ENCODE measurements at places on chromosomes 11 and 22.

GRCh38 chr22:25053153-25053805 is 100.8 kb downstream of the KIAA1671 start:
- DNase-seq: no peak

DNA sequence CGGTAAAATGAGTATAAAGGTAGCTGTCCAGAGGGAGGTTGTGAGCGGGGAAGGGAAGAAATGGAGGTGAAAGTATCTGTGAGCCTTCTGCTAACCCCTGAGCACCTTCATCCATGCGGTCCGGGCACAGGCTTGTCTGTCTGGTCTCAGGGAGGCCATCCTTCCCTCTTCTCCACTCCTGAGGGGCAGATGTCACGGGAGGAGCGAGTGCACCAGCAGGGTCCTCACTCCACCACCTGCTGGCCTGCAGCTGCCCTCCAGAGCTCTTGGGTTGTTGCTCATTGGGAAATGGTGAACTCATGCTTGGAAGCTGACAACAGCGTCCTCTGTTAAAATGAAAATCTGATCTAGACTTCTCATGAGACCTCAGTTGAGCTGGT is 33.8 kb upstream of the WNT11 start:
- no peak for DNase-seq

- DNase-seq: no peak
Observed at GRCh38 chr11:117704395-117705100, 92.5 kb downstream of the DSCAML1 start.

DNA sequence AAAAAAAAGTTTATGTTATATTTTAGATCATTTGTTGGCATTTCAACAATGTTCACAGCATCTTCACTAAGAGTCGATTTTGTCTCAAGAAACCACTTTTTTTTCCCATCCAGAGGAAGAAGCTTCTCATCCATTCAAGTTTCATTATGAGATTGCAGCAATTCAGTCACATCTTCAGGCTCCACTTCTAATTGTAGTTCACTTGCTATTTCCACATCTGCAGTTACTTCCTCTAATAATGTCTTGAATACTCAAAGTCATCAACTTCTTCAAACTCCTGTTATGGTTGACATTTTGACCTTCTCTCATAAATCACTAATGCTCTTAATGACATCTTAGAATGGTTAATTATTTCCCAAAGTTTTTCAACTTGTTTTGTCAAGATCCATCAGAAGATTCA is 61.3 kb upstream of the CHORDC1 start:
- DNase-seq: no peak

DNA sequence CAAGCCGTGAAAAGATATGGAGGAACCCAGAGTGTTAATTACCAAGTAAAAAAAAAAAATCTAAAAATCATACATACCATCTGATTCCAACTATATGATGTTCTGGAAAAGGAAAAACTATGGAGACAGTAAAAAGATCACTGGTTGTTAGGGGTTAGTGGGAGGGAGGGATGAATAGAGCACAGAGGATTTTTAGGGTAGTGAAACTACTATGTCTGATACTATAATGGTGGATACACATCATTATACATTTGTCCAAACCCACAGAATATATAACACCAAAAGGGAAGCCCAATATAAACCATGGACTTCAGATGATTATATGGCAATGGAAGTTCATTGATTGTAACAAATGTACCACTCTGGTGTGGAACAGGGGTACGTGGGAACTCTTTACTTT is 74.1 kb downstream of the ENTHD1 start:
- DNase-seq: no peak

DNA sequence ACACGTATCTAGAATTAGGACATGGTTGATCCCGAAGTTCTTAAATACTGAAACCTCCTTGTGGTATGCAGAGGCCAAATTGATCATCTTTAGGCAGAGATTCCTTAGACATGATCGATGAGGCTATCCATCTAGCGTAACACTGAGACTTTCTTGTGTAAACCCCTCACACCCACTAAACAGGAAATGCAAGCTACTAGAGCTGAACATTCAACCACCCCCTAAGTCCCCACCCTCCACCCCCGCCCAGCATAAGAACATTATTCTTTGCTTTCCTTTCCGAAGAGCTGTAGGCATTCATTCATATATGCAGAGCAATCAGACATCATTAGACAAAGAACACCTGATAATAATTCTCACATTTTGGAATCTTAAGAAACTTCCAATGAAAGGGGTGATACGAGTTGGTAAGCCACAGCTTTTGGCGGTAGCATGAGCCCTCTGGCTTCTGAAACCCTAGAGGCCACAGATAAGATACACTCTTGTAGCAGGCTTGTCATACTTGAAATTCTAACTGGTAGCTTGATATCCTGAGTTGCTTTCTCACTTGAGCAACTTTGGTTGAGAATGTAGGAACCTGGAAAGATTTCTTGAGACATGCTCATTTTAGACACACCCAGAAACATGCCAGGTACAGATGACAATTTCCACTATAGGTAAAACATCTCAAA is 42.2 kb downstream of the FLI1 start:
- DNase-seq: no peak

GRCh38 chr11:10600570-10601248 is 32.2 kb upstream of the LYVE1 start:
- DNase-seq: no peak

DNA sequence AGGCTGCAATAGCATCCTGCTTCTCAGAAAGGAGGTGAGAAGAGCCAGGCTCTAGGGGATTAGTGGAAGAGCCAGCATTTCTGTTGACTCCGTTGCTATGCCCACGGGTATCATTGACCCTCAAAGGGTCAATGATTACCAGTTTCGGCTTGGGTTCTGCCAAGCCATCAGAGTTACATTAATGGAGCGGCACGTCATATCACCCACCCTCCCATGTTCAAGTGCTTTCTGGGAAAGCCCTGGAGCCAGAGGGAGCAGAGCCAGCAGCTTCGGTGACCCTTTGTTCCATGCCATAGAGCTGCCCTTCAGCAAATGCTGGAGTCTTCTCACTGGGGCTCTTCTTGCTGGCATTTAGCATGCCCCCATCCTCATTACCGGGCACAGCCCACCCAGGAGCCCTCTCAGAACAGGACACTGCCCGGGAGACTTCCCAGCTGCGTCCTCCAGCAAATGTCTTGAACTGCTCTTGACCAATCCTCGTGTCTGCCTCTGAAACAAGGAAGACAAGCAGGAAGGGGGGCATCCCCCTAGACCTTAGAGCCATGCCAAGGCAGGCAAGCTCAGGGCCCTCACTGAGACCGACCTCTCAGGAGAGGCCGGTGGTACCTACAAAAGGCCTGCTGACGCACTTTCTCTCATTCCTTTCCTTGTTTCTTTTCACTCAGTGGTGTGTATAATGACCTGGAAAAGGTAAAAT is 14.6 kb downstream of the KCNJ1 start:
- DNase-seq: no peak

DNA sequence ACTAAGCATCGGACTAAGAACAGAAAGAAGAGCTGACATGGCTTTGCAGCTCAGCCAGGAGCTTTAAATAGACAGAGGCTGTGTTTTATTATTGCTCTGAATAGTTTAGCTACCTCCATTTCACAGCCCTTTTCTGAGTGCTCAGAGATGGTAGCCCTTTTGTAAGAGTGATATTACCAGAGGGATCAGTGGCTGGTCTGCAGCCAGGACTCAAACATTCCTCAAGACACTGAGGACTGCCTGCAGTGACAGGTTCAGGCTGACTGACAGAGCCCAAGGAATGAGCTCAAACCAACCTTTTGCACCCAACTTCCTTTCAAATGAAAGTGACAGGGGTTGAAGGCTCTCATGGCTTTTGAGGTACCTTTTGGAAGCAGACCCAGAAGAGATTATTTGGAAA is 189.0 kb downstream of the DDX10 start:
- DNase-seq: no peak

DNA sequence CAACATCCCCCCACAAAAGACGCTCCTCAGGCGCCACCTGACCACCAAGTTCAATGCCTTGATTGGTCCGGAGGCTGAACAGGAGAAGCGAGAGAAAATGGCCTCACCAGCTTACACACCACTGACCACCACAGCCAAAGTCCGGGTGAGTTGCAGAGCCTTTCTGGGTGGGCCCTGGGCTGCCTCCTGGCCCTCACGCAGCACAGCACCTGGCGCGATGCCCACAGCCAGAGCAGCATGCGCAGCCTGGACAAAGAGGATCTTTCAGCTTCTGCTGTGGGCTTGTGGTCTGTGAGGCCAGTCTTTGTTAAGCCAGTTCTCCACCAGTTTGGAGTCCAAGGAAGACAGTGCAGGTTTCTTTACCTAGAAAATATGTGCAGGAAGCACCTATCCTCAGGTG is 21.6 kb downstream of the CYB5R2 start:
- no peak for DNase-seq
